Neural cell (in vitro differentiated cells): ENCODE measurements at places on chromosomes 3 and 15. TPM values are rescaled to one million over a fixed set of nuclear protein-coding genes. Genes with fewer than 3 reads are reported as not detected.

The DAZL gene
- 0.20 TPM in 1 of 2 replicates, not detected in the other for polyA plus RNA-seq

The CISH gene
- not detected in 2 replicates for polyA plus RNA-seq

The DET1 gene
- polyA plus RNA-seq, result 12.9 and 16.7 TPM in 2 replicates

The PLA1A gene
- polyA plus RNA-seq, result not detected in 2 replicates

The ILDR1 gene
- polyA plus RNA-seq, result not detected in 2 replicates

The ATP13A4 gene
- 6.2 and 7.3 TPM in 2 replicates for polyA plus RNA-seq

The SV2B gene
- polyA plus RNA-seq, result 0.38 and 0.68 TPM in 2 replicates

The C3orf49 gene
- polyA plus RNA-seq, result not detected in 2 replicates

The SEMA6D gene
- 108 TPM in 2 replicates for polyA plus RNA-seq

The CHDH gene
- polyA plus RNA-seq, result 0.06 and 0.17 TPM in 2 replicates

The ZSCAN2 gene
- polyA plus RNA-seq, result 29.9 and 55.6 TPM in 2 replicates

The ATOSA gene
- polyA plus RNA-seq, result 64.0 and 74.2 TPM in 2 replicates

The UPK1B gene
- polyA plus RNA-seq, result not detected in 2 replicates

The GOLGA6L10 gene
- polyA plus RNA-seq, result 7.4 and 7.9 TPM in 2 replicates

The GREM1 gene
- 0.16 and 0.40 TPM in 2 replicates for polyA plus RNA-seq

The PLS1 gene
- polyA plus RNA-seq, result 0.31 and 0.74 TPM in 2 replicates

The FETUB gene
- polyA plus RNA-seq, result not detected in 2 replicates

The CACNA1D gene
- polyA plus RNA-seq, result 22.5 and 24.9 TPM in 2 replicates
